HT-29 (cell line): ENCODE measurements at places on chromosomes 7 and 10. TPM values are rescaled to one million over a fixed set of nuclear protein-coding genes. Genes with fewer than 3 reads are reported as not detected.

GRCh38 chr10:97224483-97225435, 39.0 kb upstream of the SLIT1 start:
- DNase-seq = no peak

DNA sequence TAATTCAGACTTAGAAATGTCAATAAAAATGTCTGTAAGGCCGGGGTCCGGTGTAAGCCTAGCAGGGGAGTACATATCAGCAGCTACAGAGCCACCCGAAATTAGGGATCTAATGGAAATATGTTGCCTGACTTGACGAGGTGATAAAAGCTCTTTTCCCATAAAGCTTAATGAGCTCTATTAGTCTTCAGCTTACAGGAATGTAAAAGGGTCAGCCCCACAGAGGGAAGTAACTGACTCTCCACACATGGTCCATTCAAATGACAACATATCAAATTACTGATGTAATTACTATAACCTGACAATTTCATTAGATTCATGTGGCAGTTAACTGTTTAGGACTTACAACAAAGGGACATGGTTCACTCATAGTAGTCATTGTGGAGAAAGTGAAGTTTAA, 62.3 kb downstream of the ATE1 start:
- no peak for DNase-seq

DNA sequence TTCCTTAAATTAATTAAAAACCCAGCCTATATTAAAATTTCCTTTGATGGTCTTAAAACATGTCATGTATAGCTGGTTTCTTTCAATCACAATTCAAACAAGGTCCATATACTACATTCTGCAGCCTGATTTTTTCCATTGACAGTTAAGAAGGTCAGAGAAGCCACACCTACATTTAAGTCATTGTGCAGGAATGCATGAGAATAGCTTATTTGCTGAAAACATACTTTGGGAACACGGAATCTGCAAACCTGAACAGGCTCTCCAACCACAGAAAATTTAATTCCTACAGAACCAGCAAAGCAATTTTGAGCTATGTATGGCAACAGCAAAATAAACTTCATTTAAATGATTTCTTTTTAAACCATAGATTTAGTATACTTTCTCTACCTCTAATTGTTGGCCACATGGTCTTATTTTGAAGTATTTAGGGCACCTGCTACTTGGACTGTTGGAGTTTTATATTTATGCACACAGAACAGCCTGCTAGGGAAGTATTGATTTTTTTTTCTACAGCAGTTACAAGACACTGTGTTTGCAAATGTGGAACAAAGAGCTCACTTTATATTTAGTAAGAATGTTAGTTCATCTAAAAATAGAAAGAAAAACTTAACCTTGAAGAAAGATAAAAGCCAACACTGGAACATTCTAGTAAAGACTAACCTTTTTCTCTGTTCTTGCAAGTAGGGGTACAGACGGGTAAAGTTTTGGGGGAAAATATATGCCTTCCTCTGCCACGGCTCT, 240.9 kb upstream of the IMMP2L start:
- DNase-seq = no peak

- DNase-seq = no peak
Observed at GRCh38 chr7:45670227-45670626, 96.1 kb downstream of the ADCY1 start.

DNA sequence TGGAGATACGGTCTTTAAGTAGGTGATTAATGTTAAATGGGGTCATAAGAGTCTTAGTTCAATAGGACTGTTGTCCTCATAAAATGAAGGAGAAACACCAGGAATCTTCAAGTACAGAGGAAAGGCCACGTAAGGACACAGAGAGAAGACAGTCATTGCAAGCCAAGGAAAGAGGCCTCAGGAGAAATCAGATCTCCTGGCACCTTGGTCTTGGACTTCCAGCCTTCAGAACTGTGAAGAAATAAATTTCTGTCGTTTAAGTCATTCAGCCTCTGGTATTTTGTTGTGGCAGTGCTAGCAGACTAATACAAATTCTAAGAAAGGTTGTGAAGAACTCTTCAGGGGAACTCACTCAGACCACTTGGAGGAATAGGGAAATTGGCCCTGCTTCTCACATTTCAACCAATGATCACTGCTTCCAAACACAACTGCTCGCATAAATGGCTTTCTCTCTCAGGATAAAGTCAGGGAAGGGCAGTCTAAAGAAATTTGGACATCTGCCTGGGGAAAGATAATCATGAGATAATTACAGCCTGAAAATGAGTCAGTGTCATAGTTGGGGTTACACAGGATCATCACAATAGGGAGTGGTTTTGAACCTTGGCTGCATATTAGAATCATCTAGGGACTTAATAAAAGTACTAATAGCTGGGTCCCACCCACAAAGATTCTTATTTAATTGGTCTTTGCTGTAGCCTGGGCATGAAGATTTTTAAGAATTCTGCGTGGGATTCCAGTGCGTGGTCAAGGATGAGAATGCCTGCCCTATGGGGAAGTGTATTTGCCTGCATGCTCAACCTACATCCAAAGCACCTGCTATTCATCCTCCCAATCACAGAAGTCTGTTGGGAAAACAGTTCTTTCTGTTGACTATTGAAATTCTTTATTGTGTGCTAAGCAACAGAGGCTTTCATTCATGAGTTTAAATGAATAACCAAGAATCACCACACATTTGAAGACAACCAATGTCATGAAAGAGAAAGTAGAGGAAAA, 310.6 kb upstream of the PLXDC2 start:
- no peak for DNase-seq

GRCh38 chr7:151468217-151469018, 28.5 kb upstream of the CRYGN start:
- no peak for DNase-seq

- DNase-seq = no peak
Observed at GRCh38 chr7:41817386-41817785, 114.5 kb upstream of the INHBA start.

GRCh38 chr7:26991796-26992195, 104.0 kb downstream of the HOXA1 start:
- DNase-seq = no peak

GRCh38 chr10:76628801-76629200, 1008.8 kb downstream of the KCNMA1 start:
- DNase-seq = no peak

DNA sequence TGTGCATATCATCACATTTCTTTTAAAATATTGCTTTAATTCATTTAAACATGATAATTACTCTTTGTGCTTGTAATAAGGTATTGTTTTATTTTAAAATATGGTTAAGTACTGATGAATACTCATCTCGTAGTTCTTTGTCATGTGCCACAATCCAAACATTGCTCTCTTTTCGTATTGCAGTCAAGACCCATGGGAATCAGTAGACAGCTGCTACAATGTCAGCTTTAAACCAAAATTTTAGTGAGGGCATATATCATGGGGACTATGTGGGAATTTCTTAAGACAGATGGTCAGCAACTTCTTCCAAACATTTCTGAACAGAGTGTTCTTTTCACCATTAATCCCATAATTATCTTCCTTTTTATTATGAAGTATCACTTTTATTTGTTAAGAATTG, 77.2 kb upstream of the FZD1 start:
- DNase-seq = no peak

DNA sequence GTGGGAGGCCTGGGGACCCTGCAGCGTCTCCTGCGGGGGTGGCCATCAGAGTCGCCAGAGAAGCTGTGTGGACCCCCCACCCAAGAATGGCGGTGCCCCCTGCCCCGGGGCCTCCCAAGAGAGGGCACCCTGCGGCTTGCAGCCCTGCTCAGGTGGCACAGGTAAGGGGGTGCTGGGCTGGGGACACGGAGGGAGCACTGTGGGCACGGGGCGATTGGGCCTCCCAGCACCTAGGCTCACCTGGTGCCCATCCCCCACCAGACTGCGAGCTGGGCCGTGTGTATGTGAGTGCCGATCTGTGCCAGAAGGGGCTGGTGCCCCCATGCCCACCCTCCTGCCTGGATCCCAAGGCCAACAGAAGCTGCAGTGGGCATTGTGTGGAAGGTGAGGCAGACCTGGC, 29.6 kb upstream of the ZNF467 start:
- no peak for DNase-seq

- DNase-seq = no peak
Observed at GRCh38 chr10:130233035-130233360, 96.8 kb downstream of the GLRX3 start.

- DNase-seq = peak; percentile 11
Observed at GRCh38 chr7:34845666-34846361, 187.8 kb downstream of the NPSR1 start.

- no peak for DNase-seq
Observed at GRCh38 chr10:89518108-89518507, 17.3 kb downstream of the SLC16A12 start.

- DNase-seq = no peak
Observed at GRCh38 chr7:36185756-36186155, 32.7 kb downstream of the EEPD1 start.

DNA sequence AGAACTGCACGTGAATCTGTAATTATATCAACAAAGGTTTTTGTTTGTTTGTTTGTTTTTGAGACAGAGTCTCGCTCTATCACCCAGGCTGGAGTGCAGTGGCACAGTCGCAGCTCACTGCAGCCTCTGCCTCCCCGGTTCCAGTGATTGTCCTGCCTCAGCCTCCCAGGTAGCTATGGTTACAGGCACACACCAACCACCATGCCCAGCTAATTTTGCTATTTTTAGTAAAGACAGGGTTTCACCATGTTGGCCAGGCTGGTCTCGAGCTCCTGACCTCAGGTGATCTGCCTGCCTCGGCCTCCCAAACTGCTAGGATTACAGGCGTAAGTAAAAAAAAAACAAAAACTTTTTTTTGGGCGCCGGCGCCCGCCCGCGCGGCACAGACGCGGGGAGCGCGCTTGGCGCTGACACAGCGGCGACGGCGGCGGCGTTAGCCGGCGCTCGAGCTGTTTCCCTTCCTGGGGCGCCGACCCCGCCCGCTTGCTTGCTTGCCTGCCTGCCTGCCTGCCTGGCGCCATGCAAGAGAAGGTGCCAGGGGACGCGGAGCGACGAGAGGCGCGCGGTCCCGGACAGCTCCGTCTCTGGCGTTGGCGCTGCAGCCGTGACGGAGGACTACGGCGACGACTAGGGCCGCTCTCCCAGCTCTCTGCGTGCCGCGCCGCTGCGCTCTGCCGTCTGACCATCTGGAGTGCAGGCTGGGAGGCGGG, 171.4 kb upstream of the NUPR2 start:
- DNase-seq = no peak

DNA sequence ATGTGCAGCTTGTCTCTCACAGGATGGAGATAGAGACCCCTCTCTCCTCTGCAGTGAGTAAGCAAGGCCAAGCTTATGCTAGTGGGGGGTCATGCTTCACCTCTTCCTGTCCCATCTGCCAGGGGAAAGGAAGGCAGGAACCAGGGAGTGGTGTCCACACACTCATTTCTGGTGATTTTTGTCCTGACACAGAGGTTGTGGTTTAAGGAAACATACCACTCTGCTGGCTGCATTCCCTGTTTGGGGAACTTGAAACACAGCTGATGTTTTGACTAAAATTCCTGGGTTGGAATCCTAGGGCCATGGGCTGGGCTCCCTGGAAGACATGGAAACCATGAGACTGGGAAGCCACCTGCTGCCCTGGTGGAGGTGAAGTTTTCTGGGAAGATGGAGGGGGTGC, 21.4 kb downstream of the C10orf120 start:
- no peak for DNase-seq

- peak; percentile 88 for DNase-seq
Observed at GRCh38 chr10:24552346-24553016, 171.2 kb downstream of the ARHGAP21 start.

- no peak for DNase-seq
Observed at GRCh38 chr10:114311496-114312209, 72.6 kb downstream of the VWA2 start.

- DNase-seq = no peak
Observed at GRCh38 chr7:116386674-116387073, 112.9 kb upstream of the CAV2 start.

- DNase-seq = no peak
Observed at GRCh38 chr7:37247861-37248260, 200.8 kb downstream of the ELMO1 start.

GRCh38 chr10:97540669-97541500, 31.7 kb upstream of the ANKRD2 start:
- no peak for DNase-seq

- DNase-seq = peak; percentile 69
Observed at GRCh38 chr7:143381427-143382125, 431 bp downstream of the ZYX start.

- no peak for DNase-seq
Observed at GRCh38 chr7:33722383-33723101, 182.8 kb upstream of the BMPER start.

ZNF479 gene
- total RNA-seq = 0.10 TPM in 1 of 2 replicates, not detected in the other

GBX1 gene
- not detected in 2 replicates for total RNA-seq

RHOBTB1 gene
- total RNA-seq = 1.3 and 1.4 TPM in 2 replicates

PILRA gene
- total RNA-seq = 2.1 TPM in 1 of 2 replicates, not detected in the other

CLEC5A gene
- total RNA-seq = not detected in 2 replicates
